ENCODE measurements at places on chromosomes 11 and 22. TPM values are rescaled to one million over a fixed set of nuclear protein-coding genes. Genes with fewer than 3 reads are reported as not detected.

ABTB2 gene
- 5.8 TPM for total RNA-seq

EMID1 gene
- total RNA-seq: 0.50 TPM

SAAL1 gene
- total RNA-seq: 20.0 TPM

MYOD1 gene
- total RNA-seq: not detected

UBXN1 gene
- 229 TPM for total RNA-seq

MN1 gene
- 7.4 TPM for total RNA-seq

OR5A1 gene
- total RNA-seq: not detected

PATE4 gene
- not detected for total RNA-seq

CASP12 gene
- 0.26 TPM for total RNA-seq

RIMBP3B gene
- total RNA-seq: under 0.01 TPM

GSTP1 gene
- 444 TPM for total RNA-seq

LYVE1 gene
- total RNA-seq: 0.17 TPM

MS4A3 gene
- total RNA-seq: not detected

PRDM11 gene
- total RNA-seq: 3.9 TPM

INCENP gene
- 6.4 TPM for total RNA-seq

USP2 gene
- total RNA-seq: 2.3 TPM

DNA sequence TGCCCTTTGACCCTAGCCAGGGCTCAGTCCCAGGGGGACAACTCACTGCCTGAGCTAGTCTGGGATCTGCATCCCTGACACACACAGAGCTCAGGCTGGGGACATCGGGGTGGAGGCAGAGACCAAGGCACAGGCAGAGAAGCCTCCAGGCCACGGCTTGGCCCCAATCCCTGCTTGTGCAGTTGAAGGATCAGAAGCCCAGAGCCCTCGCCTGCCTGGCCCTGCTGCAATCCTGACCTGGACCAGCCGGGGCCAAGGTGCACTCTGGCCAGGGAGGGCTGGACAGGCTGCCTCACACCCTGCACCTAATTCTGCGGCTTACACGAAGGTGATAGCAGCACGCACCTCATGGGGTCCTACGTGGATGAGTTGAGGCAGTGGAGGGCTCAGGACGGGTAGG, 34.6 kb downstream of the WNT7B start:
- DNase-seq: no peak

DNA sequence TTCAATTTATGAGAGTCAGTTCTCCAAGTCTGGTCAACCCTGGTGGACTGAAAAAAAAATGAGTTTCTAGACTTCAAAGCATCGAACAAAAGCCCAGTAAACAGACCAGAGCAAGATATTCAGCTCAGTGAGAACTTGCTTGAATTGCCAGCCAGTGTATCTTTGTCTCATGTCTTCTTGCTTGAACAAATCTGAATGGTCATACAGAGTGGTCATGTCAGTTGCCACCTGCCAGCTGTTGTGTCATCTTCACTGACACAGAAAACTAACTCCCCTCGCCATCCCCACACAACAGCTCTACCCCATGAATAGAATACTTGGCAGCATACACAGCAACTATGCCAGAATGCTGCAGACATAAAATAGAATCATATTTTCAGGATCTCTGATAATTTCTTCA, 27.5 kb upstream of the CALCB start:
- DNase-seq: no peak

DNA sequence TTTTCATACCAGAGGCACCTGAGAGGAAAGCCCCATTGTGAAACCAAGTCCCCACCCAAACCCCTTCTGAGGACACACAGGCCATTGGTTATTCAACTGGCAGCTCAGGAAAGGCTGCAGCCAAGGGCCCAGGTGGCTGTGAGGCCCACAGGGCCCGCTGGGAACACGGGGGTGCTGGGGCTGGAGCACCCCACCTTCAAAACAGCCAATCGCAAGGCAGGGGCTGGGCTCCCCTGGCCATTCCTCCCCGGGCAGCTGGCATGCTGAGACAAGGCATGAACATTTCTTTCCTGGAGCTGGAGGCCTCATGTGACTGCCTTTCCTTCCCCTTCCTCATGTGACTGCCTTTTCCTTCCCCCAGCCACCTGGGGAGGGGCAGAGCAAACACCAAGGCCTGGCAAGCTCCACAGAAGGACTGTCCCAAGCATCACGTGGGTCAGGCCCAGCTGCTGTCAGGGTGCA, 76.9 kb downstream of the PIWIL3 start:
- DNase-seq: no peak

- no peak for DNase-seq
Measured at GRCh38 chr11:16771350-16772140, 33.1 kb downstream of the C11orf58 start.

- no peak for DNase-seq
Measured at GRCh38 chr11:2524446-2525165, 79.8 kb downstream of the KCNQ1 start.

GRCh38 chr11:11107076-11107723, 245.8 kb downstream of the CSNK2A3 start:
- DNase-seq: no peak

- no peak for DNase-seq
Measured at GRCh38 chr11:110026858-110027626, 66.2 kb upstream of the ZC3H12C start.

DNA sequence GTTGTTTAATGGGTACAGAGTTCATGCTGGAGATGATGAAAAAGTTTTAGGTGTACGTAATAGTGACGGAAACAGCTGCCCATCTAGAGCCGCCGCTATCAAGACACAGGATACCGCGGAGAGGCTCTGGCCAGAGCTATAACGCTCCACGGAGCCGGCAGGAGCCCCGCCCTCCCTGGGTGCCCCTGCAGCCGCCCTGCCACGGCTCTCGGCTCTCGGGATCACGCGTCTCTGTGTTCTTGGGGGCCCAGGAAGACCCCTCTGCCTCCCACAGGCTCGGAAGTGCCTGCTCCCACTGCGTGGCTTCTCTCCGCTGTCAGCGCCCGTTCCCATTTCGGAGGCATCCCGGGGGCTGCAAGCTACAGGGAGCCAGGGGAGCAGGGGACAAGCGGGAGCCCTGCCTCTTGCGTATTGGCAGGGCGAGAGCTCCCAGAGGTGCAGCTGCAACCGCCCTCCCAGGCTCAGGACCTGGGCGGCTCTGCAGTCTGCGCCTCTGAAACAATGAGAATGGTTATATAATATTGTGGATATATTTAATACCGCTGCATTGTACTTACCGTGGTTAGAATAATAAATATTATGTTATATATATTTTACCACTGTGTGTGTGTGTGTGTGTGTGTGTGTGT, 13.7 kb downstream of the GLYATL2 start:
- no peak for DNase-seq

- no peak for DNase-seq
Measured at GRCh38 chr22:49368976-49369725, 458.5 kb downstream of the BRD1 start.

- DNase-seq: no peak
Measured at GRCh38 chr22:48156603-48157355, 1394.3 kb downstream of the TBC1D22A start.

GRCh38 chr22:16917144-16918003, 90.6 kb downstream of the GAB4 start:
- DNase-seq: peak; percentile 4

DNA sequence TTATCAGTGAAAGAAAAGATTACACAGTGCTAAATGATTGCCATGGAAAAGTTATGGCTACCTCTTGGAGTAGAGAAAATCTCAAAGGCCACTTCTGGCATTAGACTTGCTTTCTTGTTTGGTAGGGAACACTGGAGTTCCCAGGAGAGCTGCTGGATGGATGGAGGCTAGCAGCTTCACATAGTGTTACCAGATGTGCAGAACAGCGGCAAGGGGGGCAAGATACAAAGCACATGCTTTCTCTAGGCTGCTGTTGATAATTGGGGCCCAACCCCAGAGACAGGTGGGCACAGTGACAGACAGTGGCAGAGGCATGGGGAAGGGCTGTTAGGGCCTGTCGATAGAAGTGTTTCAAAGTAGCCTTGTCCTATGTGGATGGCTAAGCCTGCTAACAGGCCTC, 94.9 kb downstream of the DBX1 start:
- no peak for DNase-seq

DNA sequence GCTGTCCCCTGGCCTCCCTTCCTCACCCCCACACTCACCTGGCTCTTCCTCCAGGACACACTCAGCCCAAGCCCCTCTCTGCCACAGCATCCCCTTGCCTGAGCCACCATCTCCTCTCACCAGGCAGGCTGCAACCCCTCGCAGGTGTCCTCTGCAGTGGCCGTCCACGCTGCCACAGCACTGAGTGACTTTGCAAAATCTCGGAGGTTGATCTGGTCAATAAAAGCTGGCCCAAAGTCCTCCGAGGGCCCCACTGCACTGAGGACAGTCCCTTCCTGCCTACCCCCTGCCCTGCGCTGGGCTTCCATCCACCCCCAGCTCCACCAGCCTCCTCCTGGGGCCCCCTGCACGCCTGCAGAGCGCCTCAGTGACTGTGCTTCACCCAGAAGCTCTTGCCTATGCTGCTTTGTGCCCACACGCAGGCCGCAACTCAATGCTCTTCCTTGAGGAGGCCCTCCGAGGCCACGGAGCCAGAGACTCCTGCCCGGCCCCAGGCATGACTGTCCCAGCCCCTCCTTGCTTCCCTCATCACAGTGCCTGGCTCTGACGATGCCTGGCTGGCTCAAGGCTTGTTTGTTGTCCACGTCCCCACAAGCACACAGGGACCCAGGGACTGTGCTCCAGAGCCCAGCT, 30.8 kb upstream of the SLC22A12 start:
- DNase-seq: no peak

- DNase-seq: no peak
Measured at GRCh38 chr11:75077316-75077715, 19.4 kb downstream of the OR2AT4 start.

GRCh38 chr11:65307298-65308229, 7.1 kb upstream of the CDC42EP2 start:
- peak; percentile 7 for DNase-seq

DNA sequence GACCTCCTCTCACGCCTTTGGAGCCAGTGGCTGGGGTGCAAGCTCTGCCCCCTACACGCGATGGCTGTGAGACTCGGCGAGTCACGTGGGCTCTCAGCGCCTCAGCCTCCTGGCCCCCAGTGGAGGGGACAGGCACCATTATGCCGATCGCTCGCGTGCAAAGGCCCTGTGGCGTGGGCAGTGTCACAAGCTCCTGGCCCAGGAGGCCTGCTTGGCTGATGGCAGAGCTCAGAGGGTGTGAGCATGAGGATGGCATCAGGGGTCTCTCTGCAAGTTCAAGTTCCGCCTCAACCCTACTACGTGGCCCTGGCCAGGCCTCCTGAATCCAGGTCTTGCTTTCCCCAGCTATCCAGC, 90.8 kb upstream of the KCNQ1OT1 start:
- no peak for DNase-seq

- peak; percentile 38 for DNase-seq
Measured at GRCh38 chr11:17719938-17720795, 796 bp downstream of the MYOD1 start.

- DNase-seq: no peak
Measured at GRCh38 chr22:39457198-39457555, 365 bp downstream of the MGAT3 start.

DNA sequence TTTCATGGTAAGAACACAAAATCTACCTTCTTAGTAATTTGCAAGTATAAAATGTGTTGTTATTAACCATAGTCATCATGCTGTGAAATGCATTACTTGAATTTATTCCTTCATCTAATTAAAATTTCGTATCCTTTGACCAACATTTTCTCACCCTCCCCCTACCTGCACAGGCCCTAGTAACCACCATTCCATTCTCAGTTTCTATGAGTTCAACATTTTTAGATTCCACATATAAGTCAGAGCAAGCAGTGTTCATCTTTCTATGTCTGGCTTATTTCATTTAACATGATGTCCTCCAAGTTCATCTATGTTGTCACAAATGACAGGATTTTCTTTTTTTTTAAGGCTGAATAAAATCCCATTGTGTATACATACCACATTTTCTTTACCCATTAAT, 43.5 kb upstream of the CCDC179 start:
- DNase-seq: no peak

- no peak for DNase-seq
Measured at GRCh38 chr11:101195294-101195693, 65.7 kb upstream of the PGR start.
